Activated T-helper 1 cell treated with anti-CD3 and anti-CD28 coated beads, Interleukin-2, amount 50 U/mL, for 16 hours (primary cell): ENCODE measurements at places on chromosomes 3 and 15.

DNA sequence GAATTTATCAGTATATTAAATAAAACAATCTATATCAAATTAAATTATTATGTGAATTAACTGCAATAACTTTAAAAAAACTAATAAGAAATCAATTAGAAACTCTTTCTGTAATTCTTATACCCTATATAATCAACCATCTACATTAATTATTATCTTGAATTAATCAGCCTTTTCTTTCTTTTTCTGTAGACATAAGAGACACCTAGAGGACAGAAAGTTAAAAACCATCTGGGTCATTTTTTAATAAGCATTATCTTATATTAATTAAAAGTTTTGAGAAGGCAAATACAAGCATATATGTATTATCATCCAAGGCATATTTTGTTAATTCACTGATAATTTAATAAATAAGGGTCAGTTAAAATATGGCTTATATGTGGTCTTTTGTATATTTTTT lies 24.2 kb upstream of the SLC25A26 start:
- no peak for DNase-seq

- DNase-seq, result no peak
Measured at GRCh38 chr3:113166719-113167492, 44.5 kb upstream of the BOC start.

- no peak for DNase-seq
Measured at GRCh38 chr15:79311901-79312553, 1.1 kb downstream of the TMED3 start.

DNA sequence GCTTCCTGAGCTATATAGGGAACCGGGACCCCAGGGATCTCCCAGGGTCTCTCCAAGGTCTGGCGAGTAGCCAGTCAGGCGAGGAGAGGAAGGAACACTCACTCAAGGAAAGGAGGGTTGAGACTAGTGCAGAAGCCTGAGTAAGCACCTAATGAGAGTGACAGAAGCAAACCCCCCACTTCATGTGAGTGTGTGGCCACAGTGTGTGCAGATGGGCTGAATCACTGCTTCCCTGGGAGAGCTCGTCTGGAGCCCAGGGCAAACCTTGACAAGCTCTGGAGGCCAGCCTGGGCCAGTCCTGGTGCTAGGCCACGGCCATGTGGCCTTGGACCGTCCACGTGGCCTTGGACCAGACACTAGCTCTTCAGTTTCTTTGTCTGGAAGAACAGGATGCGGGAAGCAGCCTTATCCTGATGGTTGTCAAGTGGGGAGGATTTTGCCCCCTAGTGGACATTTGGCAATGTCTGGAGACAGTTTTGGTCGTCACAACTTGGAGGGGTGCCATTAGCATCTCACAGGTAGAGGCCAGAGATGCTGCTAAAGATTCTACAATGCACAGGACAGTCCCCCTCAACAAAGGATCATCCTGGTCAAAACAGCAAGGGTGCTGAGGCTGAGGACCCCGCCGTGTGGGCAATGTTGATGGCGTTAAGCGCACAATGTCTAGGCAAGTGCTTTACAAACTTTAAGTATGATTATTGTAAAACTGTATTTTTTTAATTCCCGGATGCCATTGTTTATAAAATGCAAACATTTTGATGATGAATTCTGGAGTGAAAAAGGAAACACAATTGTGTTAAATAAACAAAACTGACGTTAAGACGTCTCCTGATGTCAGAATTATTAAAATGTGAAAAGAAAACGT lies 34.8 kb upstream of the CTSH start:
- no peak for DNase-seq

DNA sequence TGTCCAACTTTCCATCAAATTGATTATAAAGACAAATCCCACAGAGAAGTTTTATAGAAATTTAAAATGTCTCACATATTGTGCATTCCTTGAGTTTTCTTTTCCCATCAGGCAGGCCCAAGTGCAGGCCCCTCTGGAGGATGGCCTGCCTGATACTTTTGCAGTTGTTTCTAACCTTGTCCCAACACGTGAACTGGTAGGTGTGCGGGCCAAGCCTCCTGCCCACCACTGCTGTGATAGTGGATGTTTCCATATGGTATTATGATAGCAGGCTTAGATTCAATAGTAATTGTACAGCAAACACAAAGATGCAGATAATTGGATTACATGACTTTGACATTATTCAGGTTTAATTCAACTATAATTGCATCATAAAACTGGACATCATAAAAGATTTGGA lies 1.4 kb downstream of the P2RY12 start:
- DNase-seq, result no peak

GRCh38 chr3:177862962-177863491 lies 665.7 kb upstream of the TBL1XR1 start:
- no peak for DNase-seq

GRCh38 chr3:66322436-66322835 lies 101.6 kb downstream of the SLC25A26 start:
- DNase-seq, result no peak

- no peak for DNase-seq
Measured at GRCh38 chr15:67732671-67733374, 92.5 kb upstream of the SKOR1 start.

DNA sequence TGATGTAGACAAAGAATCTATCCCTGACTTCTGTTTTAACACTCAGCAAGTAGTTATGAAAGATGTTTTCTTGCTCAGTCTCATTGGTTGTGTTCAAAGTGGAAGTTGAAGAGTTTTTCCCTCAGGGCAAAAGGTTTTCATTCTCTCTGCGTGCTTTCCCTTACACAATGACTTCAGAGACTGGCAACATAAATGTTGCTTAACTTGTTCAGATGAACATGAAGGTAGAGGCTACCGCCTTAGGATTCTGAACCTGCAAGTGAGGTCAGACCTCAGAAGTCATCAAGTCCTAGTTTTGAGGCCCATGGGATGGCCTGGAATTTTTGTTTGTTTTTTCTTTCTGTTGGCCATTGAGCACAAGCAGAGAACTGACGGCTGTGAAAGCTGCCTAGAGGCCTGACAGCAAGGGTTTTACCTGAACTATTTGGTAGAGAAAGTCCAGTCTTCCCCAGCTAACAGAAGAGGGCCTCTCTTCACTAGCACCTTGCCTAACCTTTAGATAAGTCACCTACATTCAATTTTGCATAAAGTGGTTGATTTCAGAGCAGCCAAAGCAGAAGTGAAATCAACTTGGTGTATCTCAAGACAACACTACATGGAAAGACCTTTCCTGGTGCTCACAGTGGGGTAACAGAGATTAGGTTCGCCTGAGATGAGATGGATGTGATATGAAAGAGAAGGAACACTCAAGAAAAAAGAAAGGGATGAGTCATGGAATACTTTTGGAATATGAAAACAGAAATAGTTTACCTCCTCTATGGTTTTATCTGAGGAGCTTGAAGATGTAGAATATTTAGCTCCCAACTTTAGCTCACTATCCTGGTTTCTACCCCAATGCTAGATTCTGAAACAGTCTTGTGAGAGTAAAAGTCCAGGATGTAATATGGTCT lies 53.6 kb upstream of the AP4E1 start:
- no peak for DNase-seq

DNA sequence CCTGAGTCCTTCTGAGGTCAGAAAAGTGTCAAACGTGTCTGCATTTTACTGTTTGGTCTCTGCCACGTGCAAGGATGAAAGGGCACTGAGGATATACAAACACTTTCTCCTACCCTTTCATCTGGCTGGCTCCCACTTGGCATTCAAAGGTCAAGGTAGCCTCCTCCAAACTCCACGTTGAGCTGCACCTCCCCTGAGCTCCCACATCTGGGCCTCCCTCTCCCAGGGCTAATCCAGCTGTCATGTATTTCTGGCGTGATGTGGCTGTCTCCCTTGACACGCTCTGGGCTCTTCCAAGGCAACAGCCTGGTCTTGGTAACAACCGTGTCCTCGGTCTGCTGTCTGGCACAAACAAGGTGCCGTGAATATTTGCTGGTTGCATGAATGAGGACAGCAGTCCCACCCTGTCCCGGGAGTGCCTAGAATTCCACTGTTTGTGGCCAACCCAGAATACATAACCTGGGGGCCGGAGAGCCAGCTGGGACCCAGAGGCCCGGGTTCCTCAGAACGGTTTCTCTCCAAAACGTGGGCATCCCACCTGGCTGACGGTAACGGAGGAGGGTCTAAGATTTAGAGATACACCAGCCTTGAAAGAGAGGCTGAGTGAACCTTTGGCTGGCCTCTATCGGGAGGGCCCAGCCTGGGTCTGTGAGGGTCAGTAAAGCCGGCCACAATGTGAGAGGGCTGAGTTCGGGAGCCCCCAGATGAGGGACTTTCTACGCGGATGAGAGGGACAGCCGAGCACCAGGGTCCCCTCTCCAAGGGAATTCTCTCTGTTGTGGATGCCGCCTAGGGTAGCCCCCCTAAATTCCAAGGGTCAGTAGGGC lies 767 bp downstream of the GLT8D1 start:
- DNase-seq, result no peak

- DNase-seq, result no peak
Measured at GRCh38 chr15:95875121-95875643, 455.3 kb upstream of the NR2F2 start.

DNA sequence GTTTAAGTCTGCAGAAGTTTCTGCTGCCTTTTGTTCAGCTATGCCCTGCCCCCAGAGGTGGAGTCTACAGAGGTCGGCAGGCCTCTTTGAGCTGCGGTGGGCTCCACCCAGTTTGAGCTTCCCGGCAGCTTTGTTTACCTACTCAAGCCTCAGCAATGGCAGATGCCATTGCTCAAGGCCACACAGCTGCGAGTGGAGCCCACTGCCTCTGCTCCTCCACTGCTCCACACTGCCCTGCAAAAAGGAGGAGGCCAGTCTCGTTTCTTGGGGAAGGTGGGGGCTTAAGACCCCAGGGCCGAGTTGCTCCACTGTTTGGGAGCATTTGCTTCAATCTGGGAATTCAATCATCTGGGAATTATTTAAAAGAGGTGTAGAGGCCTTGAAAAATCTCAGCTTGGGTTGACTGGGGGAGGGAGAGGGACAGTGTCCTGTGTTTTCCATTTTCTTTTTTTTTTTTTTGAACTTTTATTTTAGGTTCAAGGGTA lies 144.6 kb upstream of the MEF2A start:
- DNase-seq, result no peak

DNA sequence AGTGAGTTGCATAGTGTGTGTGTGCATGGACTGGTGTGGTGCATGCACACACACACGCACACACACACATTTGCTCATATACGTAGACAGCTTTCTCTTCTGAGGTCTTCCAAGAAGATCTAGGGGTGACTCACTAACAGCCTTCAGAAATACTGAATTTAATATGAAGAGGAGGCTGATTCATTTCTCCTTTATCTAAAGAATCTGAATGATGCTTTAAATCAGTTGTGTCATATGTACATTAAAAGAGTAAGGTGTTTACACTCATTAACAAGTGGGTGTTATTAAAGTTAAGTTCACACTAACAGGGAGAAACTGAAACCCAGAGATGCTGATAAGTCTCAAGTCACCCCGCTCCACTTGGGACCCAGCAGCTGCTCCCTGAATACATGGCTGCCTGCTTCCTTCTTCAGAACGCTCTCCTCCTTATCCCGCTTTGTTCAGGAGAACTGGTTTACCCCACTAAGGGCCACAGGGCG lies 22.0 kb downstream of the TMPRSS7 start:
- no peak for DNase-seq

DNA sequence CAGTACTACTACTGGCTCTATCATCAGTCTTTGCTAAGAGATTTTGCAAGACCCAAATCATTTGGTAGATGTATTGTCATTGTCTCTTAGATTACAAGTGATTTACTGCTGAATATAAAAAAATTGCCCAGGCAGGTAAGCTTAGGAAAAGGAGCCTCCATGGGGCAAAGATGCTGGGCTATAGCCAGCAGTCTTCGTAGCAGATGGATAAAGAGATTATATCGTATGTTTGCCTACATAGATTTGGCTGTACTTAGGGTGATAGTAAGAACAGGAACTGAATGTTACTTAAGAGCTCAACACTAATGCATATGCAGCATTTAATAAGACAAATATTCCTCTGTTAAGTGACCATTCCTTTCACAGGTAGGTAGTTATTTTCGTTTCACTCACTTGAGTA lies 48.9 kb downstream of the PTPRG start:
- no peak for DNase-seq

GRCh38 chr15:100256101-100256969 lies 85.4 kb downstream of the ADAMTS17 start:
- DNase-seq, result no peak

DNA sequence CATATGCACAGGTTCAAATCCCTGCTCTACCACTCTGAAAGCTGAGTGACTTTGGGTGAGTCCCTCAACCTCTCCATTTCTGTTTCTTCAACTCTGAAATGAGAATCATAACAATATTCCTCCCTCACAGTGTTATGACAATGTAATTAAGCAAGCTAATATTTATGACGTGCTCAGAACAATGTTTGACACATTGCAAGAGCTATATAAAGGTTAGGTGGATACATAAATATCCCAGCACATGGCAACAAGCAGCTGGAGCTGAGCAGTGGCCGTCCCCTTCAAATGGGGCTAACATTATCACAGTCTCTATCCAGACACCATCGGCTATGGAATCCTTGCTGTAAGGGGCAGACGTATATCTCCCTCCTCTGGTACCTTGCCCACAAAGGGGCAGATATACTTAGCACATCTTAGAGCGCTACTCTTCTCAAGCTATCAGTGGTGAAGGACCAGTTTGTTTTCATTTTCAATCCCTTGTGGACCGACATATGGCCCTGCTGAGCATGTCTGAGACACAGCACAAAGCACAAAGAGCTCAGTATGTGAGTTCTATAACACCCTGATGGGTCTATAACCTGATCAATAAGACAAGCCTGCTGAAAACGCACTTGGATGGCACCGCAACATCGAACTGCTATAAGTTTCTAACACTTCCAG lies 80.9 kb downstream of the PRICKLE2 start:
- no peak for DNase-seq

DNA sequence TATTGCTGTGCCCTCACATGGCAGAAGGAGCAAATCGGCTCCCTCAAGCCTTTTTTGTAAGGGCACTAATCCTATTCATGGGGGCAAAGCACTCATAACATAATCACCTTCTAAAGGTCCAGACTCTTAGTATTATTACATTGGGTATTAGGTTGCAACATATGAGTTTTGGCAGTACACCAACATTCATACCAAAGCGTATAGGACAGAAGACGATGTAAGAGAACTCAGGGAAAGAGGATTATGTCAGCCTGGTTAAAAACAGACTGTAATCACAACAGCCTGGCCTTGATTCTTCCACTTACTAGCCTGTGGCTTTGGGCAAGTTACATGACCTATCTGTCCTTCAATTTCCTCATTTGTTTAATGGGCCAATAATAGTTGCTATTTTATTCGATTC lies 828.5 kb upstream of the NECTIN3 start:
- no peak for DNase-seq

DNA sequence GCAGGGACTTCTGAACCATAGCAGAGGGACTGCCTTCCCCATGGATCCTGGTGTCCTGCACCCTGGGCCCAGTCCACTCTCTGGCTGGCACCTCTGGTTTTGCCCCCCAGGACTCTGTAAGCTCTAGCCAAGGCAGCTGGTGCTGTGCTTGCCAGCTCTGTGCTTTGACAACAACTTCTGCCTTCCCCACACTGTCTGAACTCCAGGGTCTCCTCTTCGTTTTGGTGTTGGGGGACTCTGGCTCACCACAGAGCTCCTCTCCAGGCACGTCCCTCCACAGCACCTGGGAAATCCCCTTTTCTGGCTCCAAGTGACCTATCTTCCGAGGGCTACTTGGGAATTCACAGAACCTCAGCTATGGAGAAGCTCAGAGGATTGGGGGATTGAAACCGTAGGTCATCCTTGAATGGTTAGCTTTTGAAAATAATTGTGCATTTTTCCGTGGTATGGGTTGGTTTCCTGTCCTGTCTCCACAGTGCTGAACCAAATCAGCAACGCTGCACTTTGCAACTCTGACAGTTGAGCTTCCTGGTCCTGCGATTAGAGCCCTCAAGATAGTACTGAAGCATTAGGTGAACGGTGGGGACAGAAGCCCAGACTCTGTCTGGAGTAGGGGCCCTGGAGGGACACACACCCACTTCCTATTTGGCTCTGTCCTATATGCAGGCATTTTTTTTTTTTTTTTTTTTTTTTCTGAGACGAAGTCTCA lies 152.4 kb downstream of the APBA2 start:
- no peak for DNase-seq
